ENCODE measurements at places on chromosomes 1 and 21.

GRCh38 chr1:111965781-111966443, 23.6 kb downstream of the KCND3 start:
- no peak for DNase-seq

GRCh38 chr1:202107801-202108731, 14.7 kb upstream of the GPR37L1 start:
- DNase-seq = no peak

DNA sequence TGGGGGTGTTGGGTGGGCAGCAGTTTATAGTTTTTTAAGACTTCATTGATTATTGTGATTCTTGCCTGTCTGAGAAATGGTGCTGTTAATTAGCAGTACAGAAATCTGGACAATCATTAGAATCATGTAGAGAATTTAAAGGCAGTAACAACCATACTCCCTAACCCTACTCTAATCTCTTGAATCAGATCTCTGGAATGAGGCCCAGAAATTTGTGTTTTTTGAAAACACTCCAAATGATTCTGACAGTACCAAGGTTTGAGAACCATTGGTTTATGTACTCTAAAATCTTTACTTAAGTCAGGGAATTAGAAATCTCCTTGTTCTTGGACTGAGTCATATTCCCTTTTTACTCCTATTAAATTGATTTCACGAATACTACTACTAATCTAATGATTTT, 24.0 kb downstream of the FNBP1L start:
- DNase-seq = no peak

DNA sequence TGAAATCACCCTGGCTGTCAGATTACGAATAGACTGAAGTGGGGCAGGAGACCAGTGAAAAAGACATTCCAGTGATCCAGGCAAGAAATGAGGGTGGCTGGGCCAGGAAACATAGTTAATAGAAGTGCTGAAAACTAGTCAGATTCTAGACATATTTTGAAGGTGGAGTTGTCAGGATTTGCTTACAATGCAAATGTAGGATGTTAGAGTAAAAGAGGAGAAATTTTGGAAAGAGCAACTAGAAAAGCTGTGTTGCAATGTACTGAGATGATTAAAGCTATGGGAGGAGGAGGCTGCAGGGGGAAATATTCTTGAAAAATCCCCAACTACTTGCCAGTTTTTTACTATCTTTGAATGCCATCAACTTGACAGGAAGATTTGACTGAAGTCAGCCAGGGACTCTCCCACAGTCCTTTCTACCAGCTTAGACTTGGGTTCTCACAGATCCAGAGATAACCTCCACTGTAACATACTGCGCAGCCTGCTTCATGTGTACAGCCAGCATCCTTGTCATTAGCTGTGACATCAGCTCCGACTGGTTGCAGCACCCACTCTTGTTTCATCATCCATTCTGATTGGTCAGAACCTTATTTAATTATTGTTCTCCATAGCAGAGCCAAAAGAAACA, 109.7 kb downstream of the TSEN15 start:
- DNase-seq = no peak

- DNase-seq = no peak
These were observed 24.9 kb downstream of the TSNAX start for GRCh38 chr1:231553320-231553719.

GRCh38 chr1:16205334-16205671, 7.1 kb downstream of the ARHGEF19 start:
- DNase-seq = no peak

DNA sequence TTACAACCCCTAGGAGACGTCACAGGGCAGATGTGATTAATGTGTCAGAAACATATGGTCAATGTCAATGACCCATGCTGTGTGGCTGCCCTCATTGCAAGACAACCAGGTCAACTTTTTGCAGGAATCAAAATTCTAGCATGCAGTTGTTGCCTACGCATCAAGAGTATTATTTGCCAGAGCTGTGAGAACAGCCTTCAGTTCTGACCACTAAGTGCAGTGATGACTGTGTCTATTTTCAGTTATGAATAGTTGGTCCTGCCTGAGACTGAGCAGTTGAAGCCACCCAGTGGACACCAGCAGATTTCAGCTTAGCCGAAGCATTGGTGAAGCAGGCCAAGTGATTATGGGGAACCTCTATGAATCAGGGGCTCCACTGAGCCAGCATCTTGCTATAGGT, 47.3 kb downstream of the LYPLAL1 start:
- no peak for DNase-seq

DNA sequence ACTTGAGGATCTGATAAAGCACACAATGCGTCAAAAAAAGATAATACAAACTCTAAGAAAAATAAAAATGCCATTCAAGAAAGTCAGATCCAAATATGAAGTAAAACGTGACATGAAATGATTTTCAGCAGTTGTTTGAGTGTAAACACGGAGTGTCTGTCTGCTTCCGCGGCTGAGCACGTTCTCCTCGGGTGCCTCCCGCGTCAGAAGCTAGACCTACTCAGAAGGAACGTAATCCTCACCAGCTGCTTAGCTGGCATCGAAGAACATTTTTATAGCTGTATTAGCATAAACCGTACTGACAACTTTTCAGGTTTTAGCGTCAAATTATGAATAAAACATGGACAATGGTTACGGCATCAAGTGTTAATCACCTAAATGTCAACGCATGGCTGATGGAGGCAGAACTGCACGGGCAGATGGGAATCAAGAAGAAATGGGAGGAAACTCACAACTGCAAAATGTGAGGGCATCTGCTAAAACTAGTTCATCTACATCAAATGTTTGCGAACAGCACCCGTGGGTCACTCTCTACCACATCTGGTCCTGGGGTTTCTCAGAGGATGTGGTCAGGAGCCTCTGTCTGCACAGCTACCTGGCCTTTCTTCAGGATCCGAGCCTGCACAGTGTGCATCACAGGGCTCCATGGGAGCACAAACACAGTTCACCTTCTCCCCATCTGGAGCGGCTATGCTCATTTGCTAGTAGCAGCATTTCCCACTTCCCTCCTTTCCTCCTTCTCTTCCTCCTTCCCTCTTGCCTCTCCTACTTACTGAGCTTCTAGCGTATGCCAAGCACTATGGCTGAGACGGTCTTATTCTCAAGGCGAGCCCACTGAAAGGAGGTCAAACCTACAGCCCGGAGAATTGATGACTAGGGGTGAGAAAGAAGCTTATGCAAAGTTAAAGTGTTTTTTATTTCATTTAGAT, 40.0 kb downstream of the RCAN1 start:
- no peak for DNase-seq

DNA sequence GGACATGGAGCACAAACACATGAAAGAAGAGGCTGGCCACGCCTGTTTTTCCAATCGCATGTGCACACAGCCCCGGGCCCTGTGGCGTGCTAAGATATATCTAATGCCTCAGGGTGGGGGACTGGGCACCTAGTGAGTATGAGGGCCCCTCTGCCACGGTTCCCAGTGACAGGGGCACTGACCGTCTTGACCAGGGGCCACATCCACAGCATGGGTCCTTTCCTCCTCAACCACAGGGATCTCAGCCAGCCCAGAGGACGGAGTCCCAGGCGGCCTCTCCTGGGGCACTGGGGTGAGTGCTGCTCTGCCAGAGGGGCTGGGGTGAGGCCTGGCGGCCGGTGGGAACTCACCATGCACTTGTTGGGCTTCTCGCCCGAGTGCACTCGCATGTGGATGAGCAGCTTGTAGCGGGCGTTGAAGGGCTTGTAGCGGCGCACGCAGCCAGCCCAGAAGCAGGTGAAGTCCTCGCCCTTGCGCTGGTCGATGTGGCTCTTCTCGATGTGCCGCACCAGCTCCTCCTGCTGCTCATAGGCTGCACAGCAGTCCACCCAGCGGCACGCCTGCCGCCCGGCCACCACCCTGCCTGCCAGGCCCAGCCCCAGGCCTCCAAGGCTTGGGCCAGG, 134.7 kb downstream of the DMRTB1 start:
- DNase-seq = no peak

DNA sequence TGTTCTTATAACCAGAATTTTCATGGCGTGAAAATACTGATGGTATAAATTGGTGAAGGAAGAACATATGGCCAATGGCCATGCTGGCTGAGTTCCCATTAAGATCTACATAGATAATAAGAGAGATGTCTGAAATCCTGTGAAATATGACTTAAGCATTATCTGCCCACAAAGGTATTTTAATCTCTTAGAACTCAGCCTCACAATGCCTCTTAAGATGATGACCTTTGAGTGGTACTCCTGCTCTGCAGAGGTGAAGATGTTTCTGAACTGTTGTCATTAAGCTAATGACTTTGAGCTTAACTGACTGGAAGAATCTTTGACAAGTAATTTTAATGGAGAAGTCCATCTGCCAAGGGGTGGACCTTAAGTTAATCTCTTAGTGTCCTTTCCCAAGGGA, 148.7 kb downstream of the ZNF326 start:
- DNase-seq = no peak

- DNase-seq = no peak
These were observed 38.5 kb upstream of the PSEN2 start for GRCh38 chr1:226831953-226832352.

DNA sequence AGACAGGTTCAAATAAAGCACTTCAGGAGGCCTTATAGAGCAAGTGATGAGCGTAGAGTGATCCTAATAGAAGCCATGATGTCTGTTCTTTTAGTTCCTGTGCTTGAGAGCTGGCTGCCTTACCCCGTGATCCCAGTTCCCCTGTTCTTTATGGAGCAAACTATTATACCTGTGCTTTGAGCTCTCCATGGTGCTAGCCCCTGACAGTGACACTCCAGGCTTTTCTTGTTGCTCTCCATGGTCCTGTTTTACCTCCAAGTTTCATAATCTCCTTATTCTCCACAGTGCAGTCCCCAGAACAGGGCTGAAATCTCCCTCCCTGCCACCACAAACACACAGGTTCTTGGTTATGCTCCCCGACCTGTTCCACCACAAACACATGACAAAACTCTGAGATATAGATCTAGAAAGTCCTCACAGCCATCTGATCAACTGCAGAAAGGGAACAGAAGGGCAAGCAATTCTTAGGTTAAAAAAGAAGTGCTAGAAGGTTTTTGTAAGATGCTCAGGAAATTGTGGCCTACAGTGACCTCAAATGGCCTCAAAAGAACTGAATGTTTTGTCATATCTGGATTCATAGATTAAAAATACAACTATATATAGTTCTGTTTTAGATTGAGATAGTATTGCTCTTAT, 6.0 kb downstream of the CADM3 start:
- DNase-seq = peak; percentile 7

GRCh38 chr1:29235955-29236711, at the start of gene PTPRU:
TSS of gene PTPRU (plus strand) at chr1:29236522. CDS start at chr1:29236645, 123 bp downstream.
- DNase-seq = peak; percentile 60
